ENCODE measurements at places on chromosomes 2 and 18.

DNA sequence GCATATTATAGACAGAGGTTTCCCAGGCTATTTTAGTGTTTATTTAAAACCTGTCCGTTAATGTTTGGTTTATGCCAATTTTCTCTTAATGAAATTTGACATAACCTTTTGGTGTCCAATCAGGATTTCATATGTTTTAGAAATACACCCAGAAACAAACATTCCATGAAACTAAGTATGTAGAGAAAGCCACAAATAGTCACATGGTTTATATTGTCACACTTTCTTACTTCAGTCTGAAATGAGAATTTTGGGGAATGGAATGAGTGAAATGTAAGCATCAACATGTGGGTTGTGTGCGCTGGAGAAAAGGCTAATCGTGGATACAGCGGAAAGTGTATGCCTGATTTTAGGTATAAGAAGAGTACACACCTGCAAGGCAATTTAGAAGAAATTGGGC lies 277.0 kb upstream of the RAB12 start:
- no peak for DNase-seq

DNA sequence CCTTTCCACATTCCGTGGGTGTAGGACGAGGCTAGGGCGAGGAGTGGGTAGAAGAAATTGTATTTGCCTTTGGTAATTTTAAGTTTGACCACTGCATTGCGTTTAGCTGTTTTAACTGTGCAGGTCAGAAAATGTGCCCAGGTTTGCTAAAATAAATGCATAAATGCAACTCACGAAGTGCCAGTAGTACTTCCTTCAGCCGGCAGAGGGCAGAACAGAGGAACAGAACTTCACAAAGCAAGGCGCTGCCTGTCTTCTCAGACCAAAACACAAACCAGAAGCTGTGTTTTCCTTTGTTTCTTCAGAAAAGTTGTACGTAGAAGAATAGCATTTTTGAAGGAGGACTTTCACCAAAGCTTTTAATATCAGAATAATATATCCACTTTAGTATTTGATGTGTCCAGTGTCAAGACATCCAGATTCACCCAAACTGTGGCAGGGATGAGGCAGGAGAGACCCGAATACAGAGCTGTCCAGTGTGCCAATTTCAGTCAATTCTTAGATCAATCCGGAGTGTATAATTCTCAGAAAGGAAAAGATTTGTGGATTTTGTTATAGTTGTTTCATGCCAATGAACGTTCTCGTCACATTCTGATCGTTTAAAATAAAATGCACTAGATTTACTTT lies 348.6 kb downstream of the DLGAP1 start:
- no peak for DNase-seq

GRCh38 chr18:36066686-36067054 lies 689 bp downstream of the RPRD1A start:
- DNase-seq = no peak

DNA sequence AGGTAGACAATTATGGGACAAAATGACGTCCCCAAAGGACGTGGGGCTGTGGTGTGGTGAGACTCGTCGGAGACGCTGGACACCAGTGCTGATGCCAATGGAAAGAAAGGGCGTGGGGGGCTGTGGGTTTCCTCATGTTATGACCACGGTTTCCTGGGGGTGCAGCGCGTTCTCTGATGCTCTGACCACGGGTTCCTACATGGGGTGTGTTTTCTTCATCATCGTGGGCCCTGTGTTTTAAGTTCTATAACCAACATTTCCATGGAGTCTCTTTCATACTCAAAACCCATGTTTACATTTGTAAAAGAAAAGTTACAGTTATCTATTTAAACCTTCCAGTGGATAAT lies 141.6 kb downstream of the RTP5 start:
- no peak for DNase-seq

DNA sequence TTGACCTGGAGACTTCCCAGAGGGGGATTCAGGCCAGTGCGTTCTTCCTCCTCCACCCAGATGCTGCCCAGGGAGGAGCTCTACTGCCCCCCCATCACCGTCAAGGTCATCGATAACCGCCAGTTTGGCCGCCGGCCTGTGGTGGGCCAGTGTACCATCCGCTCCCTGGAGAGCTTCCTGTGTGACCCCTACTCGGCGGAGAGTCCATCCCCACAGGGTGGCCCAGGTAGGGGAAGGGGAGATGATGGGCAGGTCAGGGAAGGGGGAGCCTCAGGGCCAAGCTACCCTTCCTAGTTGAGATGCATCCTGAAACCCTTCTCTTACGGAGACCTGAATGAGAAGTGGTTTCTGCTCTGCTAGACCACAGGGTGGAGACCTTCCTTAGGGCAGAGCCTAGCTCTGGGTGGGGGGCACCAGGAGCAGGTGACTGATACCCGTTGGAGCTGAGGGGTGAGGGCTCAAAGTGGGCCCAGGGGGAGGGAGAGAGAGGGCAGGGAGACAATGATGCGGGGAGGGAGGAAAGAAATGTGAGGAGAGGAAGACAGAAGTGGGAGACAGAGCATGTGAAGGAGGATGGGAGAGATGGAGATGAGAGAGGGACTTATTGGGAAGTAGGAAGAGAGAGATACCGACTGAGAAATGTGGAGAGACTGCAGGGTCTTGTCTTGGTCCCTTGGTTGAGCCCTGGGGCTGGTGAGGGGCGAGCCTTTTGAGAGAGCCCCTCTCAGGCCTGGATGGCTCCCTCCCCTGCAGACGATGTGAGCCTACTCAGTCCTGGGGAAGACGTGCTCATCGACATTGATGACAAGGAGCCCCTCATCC lies 159.4 kb downstream of the DYSF start:
- no peak for DNase-seq

GRCh38 chr2:189267491-189267890 lies 87.9 kb upstream of the COL5A2 start:
- no peak for DNase-seq

GRCh38 chr2:181471783-181472182 lies 14.6 kb downstream of the ITGA4 start:
- DNase-seq = no peak

- DNase-seq = peak; percentile 48
Measured at GRCh38 chr2:235666213-235666781, 172.5 kb downstream of the AGAP1 start.

- DNase-seq = no peak
Measured at GRCh38 chr18:26503382-26503781, 45.0 kb downstream of the KCTD1 start.

DNA sequence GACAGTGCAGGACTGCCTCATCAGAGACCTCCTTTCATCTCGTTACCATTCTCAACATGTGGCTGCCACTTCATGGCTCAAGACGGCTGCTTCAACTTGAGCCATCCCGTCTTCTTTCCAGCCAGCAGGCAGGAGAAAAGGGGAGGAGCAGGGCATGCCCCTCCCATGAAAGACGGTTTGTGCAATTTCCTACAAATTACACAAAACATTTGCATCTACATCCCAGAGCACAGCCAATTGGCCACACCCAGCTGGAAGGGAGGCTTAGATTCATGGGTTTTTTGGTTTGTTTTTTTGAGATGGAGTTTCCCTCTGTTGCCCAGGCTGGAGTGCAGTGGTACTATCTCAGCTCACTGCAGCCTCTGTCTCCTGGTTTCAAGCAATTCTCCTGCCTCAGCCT lies 11.8 kb downstream of the UCN start:
- DNase-seq = no peak

- DNase-seq = peak; percentile 70
Measured at GRCh38 chr2:7430869-7431641, 513.8 kb downstream of the RNF144A start.

DNA sequence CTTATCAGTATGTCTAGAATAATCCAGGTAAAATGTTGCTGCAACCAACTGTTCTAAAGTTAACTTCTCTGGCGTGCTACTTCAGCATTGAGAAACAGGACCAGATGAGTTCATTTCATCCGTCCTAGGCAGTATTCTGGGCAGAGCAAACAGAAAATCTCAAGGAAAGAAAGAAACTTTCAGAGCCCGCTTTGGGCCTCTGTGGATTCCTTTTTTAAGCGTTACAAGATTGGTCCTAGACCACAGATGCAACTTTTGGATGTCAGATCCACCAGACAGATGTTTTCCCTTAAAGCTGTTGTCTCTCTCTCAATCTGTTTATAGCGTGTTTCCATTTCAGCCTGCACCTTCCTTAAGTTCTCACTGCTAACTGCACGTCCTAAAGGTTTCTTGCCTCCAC lies 75.0 kb downstream of the BCL2 start:
- DNase-seq = no peak

DNA sequence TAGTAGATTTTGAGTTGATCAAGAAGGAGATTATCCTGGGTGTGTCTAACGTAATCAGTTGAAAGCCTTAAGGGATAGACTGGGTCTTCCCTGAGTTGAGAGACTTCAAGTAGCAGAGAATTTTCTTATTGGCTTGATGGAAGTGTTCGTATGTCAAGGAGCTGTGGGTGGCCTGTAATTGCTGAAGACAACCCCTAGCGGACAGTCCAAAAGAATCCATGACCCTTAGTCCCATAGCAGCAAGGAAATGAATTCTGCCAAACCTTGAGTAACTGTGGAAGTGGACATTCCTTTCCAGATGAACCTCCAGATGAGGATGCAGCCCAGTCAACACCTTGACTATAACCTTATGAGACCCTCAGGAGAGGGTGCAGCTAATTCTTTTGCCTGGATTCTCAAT lies 786.3 kb downstream of the SOCS6 start:
- DNase-seq = no peak

- DNase-seq = no peak
Measured at GRCh38 chr18:50662177-50662576, 102.3 kb downstream of the MAPK4 start.

DNA sequence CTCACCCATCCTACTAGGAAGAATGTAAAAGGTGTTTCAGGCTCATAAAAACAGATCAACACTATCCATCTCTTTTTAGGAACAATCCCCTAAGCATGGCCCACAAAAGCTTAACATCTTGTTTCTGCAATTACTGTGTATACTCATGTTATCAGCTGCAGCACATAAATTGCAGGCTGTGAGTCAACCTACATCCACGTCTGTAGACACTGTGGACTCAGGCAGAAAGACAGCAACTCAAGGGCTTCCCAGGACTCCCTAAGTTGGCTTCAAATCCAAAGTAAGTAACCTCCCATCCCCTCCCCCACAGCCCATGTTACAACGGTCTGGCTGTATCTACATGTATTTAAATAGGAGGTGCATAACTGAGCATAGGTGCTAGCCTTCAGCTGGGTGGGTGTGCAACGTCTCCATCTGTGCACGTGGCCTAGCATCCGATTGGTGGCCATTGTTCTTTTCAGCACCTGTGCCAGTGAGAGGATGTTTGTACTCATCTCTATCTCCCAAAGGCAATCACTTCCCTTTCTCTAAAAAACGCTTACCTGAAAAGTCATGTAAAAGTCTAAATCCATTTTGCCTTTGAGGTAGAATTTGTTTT lies 30.1 kb downstream of the UXS1 start:
- DNase-seq = no peak

- no peak for DNase-seq
Measured at GRCh38 chr2:230050136-230050535, 18.6 kb downstream of the SLC16A14 start.
